GM10248 (cell line): ENCODE measurements at places on chromosomes 2 and 18.
A peak's percentile ranks its signal among the peaks of the same experiment; 100 is the strongest.

DNA sequence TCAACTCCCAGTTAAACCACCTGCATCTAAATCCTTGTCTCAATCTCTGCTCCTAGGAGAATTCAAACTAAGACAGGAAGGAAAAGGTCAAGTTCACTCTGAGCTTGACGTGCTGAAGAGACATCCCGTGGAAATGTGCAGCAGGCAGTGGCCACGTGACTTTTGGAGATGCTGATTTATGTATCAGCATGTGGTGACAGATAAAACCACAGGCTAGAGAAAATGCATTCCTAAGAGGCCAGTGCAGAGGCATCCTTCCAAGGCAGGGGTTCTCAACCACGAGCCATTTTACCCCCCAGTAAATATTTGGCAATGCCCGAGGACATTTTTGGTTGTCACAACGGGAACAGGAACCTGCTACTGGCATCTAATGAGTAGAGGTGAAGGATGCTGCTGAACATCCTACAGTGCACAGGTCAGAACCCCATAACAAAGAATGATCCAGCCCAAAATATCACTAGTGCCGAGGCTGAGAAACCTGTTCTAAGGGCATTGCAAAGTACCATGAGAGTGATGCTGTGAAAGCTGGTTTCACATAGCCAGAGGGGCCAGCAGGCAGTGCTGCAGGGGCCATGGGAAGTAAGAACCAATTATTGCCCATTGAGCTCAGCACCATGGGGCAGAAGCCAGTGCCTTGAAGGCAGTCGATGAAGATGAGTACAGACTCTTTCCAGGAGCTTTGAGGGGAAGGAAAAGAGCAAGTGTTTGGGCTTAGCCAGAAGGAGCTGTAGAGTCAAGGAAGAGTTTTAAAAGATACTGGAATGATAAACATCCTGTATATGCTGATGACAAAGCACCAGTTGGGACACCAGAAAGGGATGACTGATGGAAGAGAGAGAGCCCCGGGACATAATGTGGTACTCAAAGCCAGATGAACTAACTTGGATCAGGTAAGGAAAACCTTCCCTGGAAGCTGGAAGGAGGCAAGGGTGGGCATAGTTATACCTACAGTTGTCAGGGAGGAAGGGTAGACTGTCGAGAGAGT is 174.6 kb downstream of the HAUS1 start:
- DNase-seq, result no peak

DNA sequence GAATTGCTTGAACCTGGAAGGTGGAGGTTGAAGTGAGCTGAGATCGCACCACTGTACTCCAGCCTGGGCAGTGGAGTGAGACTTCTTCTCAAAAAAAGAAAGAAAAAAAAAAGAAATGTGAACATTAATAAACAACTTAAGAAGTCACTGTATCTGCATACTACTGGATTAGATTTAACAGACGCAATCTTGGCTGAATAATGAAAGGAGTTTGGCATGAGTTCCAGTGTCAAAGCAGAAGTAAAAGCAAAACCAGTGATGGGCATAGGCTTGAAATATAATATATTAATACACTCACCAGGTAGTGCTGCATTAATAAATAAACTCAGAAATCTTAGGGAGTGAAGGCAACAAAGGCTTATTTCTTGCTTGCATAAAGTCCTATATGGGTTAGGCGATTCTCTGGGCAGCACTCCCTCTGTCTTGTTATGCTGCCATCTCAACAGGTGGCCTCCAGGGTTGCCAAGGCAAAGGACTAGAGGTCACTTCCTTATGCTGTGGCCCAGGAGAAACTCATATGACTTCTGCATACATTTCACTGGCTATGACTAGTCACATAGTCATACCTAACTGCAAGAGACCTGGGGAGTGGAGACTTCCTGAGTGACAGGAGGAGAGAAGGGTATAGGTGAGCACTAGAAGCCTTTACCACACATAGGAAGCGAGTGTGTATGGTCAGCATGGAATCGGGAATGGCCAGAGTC is 296.2 kb upstream of the SPRED2 start:
- no peak for DNase-seq

GRCh38 chr2:54767921-54768320 is 44.5 kb downstream of the EML6 start:
- peak; percentile 25 for DNase-seq

DNA sequence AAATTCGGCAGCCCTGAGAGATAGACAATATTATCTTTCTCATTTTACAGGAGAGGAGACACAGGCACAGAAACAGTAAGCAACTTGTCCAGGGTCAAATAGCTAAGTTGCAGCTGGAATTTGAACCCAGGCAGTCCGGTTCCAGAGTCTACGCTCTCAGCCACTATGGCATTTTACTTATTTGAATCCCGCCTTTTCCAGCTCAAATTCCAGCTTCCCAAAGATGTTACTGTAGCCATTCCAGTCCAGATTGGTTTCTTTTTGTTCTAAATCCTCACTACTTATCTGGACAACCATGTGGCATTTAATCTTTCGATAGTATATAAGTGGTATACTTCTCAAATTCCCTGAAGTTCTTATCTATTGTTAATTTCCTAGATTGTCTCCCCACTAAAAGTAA is 125.7 kb downstream of the NBAS start:
- no peak for DNase-seq

- DNase-seq, result no peak
Measured at GRCh38 chr2:10520154-10520553, 72.0 kb upstream of the ODC1 start.

GRCh38 chr2:80326214-80326613 is 21.7 kb upstream of the LRRTM1 start:
- DNase-seq, result peak; percentile 15

GRCh38 chr2:13401312-13401711 is 684.6 kb downstream of the TRIB2 start:
- no peak for DNase-seq

DNA sequence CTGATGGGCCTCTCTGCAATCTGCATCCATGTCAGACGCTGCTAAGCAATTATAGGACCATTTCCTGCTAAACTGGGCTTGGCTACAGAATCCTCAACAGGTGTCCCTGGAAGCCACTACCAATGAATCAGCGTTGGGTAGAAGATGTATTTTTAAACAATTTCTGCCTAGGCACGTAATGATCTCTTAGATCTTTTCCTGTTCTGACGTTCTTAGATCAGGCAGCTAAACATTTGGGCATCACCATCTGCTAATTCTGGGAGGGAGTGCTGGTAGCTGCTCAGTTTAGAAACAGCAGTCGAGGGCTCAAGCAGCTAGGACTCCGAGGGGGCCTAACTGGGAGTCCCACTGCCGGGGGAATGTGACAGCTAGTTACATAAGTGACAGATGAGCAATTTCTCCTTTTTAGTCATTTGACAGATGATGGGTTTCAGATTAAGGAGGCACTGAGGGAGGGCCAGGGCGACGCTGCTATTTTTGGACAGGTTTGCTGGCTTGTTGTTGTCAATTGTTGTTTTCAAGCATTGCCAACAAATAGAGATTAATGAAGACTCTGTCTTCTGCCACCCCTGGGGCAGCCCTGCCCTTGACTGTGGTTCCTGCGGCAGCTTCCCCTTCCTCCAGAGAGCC is 92.7 kb downstream of the MRO start:
- peak; percentile 67 for DNase-seq
